ENCODE measurements at places on chromosomes 7 and 10. TPM values are rescaled to one million over a fixed set of nuclear protein-coding genes. Genes with fewer than 3 reads are reported as not detected.

The CRYGN gene
- total RNA-seq, result 3.2 TPM

The IFIT5 gene
- 6.0 TPM for total RNA-seq

- H3K4me3 ChIP-seq, result no peak overlapping the region
- no peaks in the 10 kb centered on the region for H3K36me3 ChIP-seq
- no peak for DNase-seq
- H3K4me1 ChIP-seq, result peaks cover 10% of the 10 kb centered on the region
- peaks cover 20% of the 10 kb centered on the region for H3K27me3 ChIP-seq
These were observed 10.1 kb upstream of the MYL7 start for GRCh38 chr7:44150966-44151941.

The NKX2-3 gene
- total RNA-seq, result not detected

GRCh38 chr7:24517166-24517565 is 56.1 kb upstream of the PALS2 start:
- H3K4me3 ChIP-seq, result no peak overlapping the region
- H3K36me3 ChIP-seq, result no peaks in the 10 kb centered on the region
- no peak overlapping the region for H3K27ac ChIP-seq
- peaks cover 2% of the 10 kb centered on the region for H3K27me3 ChIP-seq
- no peak for DNase-seq

The RAPGEF5 gene
- total RNA-seq, result 9.7 TPM

The GIGYF1 gene
- 95.1 TPM for total RNA-seq

DNA sequence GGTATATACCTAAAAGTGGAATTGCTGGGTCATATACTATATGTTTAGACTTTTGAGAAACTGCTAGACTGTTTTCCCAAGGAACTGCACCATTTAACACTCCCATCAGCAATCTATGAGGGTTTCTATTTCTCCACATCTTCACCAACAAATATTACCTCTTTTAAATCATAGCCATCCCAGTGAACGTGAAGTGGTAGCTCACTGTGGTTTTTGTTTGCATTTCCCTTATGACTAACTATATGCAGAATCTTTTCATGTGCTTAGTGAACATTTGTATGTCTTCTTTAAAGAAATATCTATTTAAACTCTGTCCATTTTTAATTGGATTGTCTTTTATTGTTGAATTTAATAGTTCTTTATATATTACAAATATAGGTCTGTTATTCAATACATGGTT is 115.8 kb upstream of the SEC61G start:
- H3K4me3 ChIP-seq, result no peak overlapping the region
- no peak for DNase-seq
- no peak overlapping the region for H3K27ac ChIP-seq
- H3K36me3 ChIP-seq, result peaks cover 3% of the 10 kb centered on the region
- H3K27me3 ChIP-seq, result no peaks in the 10 kb centered on the region

The NRCAM gene
- total RNA-seq, result 19.9 TPM

GRCh38 chr7:158705234-158705850 is 738 bp upstream of the NCAPG2 start:
- H3K4me3 ChIP-seq, result peak overlapping the region; percentile 70
- H3K36me3 ChIP-seq, result peaks cover 4% of the 10 kb centered on the region
- H3K4me1 ChIP-seq, result peaks cover 10% of the 10 kb centered on the region
- H3K27me3 ChIP-seq, result no peaks in the 10 kb centered on the region
- DNase-seq, result no peak
- peak overlapping the region; percentile 81 for H3K27ac ChIP-seq

GRCh38 chr10:33098951-33099663 is 141.1 kb upstream of the ITGB1 start:
- H3K27ac ChIP-seq, result no peak overlapping the region
- H3K36me3 ChIP-seq, result peaks cover 3% of the 10 kb centered on the region
- no peaks in the 10 kb centered on the region for H3K27me3 ChIP-seq
- peaks cover 2% of the 10 kb centered on the region for H3K4me1 ChIP-seq
- H3K4me3 ChIP-seq, result no peak overlapping the region

The SPDYE9 gene
- not detected for total RNA-seq

The AS3MT gene
- 26.9 TPM for total RNA-seq

DNA sequence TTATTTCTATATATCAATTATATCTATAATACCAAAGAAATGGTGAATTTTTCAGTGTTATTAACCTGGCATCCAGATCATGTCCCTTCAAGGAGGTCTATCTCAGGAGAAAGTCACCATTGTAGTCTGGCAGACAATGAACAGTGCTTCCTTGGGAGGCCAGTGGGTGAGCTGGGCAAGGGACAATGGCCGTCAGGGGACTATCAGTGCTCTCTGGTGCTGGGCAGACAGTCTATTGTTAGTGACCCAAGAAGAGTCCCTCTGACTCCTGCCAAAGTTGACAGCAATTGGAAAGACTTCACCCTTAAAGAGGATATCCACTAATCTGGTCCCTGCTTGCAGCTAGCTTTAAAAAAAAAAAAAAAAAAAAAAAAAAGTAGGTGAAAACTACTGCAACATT is 7.1 kb downstream of the JAZF1 start:
- no peak for DNase-seq
- H3K27ac ChIP-seq, result no peak overlapping the region
- peaks cover 12% of the 10 kb centered on the region for H3K4me1 ChIP-seq
- H3K4me3 ChIP-seq, result no peak overlapping the region

DNA sequence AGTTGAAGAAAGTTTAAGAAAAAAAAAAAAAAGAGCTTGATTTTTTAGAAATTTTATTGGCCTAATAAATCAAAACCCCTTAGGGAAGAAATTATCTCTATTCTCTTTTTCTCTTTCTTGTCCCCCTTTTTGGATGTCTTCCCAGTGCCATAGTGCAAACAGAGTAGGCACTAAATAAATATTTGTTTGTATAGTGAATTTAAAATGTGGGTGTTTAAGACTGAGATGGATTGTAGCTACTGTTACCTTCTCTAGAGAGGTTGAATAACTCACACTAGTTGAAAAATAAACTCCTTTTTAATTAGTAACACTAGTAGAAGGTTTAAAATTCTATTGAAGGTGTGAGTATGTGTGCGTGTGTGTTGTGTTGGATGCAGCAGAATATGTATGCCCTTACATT is 783.8 kb downstream of the NXPH1 start:
- no peak for DNase-seq
- no peak overlapping the region for H3K27ac ChIP-seq
- H3K4me3 ChIP-seq, result no peak overlapping the region
- no peaks in the 10 kb centered on the region for H3K27me3 ChIP-seq

DNA sequence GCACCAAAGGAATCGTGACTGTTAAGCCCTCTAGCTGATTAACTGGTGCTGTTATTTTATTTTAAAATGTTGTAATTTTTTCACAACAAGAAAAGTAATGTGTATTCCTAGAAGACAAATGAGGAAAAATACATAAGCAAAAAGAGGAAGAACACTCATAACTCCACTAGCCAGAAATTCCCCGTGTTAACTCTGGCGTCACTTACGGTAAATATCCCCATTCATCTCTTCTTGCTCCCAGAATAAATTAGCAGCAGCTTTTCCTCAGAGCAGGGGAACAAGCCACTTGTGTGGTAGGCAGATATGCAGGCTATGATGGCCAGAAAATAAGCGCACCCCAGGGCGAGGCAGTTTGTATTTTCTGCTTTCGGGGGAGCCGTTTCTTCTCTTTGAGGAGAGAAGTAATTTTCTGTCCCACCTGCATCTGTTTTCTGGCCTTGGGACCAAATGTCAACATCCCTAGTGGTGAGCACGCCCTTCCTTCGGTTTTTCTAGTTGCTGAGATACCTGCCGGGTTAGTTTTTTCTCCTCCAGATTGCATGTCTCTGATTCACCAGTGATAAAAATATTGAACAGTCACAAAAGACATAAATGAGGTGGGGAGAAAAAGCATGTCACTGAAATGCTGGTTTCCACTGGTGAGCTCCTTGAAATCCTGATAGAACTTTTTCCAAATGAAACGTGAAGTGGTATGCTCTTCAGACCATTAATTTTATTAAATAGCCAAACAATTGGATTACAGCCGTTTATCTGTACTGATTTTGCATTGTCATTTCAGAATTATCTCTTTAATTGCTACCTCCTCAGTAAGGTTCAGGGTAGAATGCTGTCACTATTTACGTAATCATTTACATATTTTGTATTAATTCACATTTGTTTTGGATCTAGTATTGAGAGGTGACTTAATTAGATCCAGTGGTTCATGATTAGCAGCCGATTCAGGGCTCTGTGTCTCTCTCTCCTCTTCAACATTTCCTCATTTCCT is 268.1 kb downstream of the CAMK1D start:
- peaks cover 5% of the 10 kb centered on the region for H3K4me1 ChIP-seq
- no peak overlapping the region for H3K4me3 ChIP-seq
- H3K36me3 ChIP-seq, result no peaks in the 10 kb centered on the region
- H3K27me3 ChIP-seq, result no peaks in the 10 kb centered on the region
- no peak overlapping the region for H3K27ac ChIP-seq

The CDNF gene
- 2.3 TPM for total RNA-seq

- H3K27me3 ChIP-seq, result peaks cover 24% of the 10 kb centered on the region
- H3K4me3 ChIP-seq, result no peak overlapping the region
- no peaks in the 10 kb centered on the region for H3K4me1 ChIP-seq
- no peak for DNase-seq
- no peaks in the 10 kb centered on the region for H3K36me3 ChIP-seq
- H3K27ac ChIP-seq, result no peak overlapping the region
These were observed 21.6 kb downstream of the GPR26 start for GRCh38 chr10:123687758-123688157.

The SLC18A3 gene
- total RNA-seq, result 0.20 TPM

GRCh38 chr7:49995681-49996080 is 97.4 kb downstream of the ZPBP start:
- H3K4me1 ChIP-seq, result no peaks in the 10 kb centered on the region
- DNase-seq, result no peak

DNA sequence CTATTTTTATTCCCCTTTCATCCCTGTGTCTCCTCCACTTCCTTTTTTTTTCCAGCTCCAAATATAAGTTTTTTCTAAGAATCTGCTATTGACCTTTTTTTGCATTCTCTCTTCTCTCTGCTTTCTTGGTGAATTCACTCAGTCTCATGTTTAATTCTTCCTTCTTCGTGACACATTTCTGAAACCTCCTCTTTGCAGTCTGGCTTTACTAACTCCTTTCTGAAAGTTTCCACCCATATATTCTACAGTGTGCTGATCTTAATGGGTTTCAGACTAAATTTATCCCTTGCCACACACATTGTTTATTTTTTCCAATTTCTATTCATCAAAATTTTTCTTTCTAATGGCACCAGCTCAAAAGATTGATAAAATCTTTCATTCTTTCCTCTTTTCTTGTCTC is 47.8 kb upstream of the CALD1 start:
- peaks cover 8% of the 10 kb centered on the region for H3K27me3 ChIP-seq
- H3K4me3 ChIP-seq, result no peak overlapping the region
- H3K36me3 ChIP-seq, result no peaks in the 10 kb centered on the region

- no peaks in the 10 kb centered on the region for H3K27me3 ChIP-seq
- no peaks in the 10 kb centered on the region for H3K36me3 ChIP-seq
- no peak for DNase-seq
- no peak overlapping the region for H3K27ac ChIP-seq
- H3K4me1 ChIP-seq, result peaks cover 3% of the 10 kb centered on the region
These were observed 107.5 kb downstream of the MTPAP start for GRCh38 chr10:30241422-30242110.

The IQUB gene
- total RNA-seq, result 2.5 TPM

GRCh38 chr10:32954545-32955298 is 3.3 kb downstream of the ITGB1 start:
- no peaks in the 10 kb centered on the region for H3K27me3 ChIP-seq
- no peak for DNase-seq
- peak overlapping the region; percentile 66 for H3K27ac ChIP-seq
- peaks cover 74% of the 10 kb centered on the region for H3K4me1 ChIP-seq
- H3K4me3 ChIP-seq, result peak overlapping the region; percentile 66
- peaks cover 1% of the 10 kb centered on the region for H3K36me3 ChIP-seq

DNA sequence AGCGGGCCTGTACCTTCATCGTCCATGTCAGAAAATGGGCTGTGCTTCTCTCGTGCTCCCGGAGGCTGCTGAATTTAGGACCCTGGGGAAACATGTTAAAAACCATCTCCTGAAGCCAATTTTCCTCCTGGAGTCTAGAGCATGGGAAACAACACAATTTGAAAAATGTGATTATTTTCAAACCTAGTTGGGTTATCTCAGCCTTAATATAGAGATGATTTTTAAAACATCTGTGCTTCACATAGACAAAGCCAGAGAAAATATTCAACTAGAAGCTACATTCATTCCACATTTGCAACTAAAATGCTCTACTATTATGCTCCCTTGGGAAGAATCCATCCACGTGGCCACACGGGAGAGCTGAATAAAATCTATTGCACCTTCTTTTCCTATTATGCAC is 225.9 kb upstream of the TMEM72 start:
- no peaks in the 10 kb centered on the region for H3K36me3 ChIP-seq
- H3K27me3 ChIP-seq, result peaks cover 3% of the 10 kb centered on the region
- H3K4me1 ChIP-seq, result no peaks in the 10 kb centered on the region
- H3K27ac ChIP-seq, result no peak overlapping the region
- DNase-seq, result no peak
- no peak overlapping the region for H3K4me3 ChIP-seq

DNA sequence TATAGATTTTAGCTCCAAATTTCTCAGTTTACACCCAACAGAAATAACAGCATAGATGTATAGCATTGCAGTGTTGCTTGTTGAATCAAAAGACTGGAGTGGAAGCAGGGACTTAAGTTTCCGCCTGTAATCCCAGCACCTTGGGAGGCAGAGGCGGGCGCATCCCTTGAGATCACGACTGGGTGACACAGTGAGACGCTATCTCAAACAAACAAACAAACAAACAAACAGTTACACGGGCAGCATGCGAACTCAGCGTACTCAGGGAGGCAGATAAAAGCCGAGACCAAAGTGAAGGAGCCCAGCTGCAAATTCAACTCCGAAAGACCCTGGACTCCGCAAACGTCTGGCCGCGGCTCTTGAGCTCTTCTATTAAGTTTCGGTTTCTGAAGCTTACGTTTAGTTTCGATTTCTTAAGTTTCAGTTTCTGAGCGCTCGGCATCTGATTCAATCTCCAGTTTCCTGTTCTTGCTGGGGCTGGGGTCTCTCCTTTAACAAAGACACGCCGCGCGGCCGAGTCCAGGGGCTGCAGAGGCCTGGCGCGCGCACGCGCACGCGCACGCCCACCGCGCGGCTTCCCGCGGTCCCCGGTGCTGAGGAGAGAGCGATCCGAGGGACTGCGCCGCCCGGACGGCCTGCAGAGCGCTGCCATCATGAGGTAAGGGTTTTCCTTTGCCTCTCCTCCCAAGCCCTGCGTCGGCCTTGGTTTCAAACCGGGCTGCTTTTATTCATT is at the start of gene IFIT5:
IFIT5 (plus strand) TSS at position 423 of the 733 bp plus-strand sequence; CDS start at position 654, 231 bp downstream.
- peak within 1 kb of the TSS; percentile 97 for H3K27ac ChIP-seq
- peaks cover 11% of the 10 kb centered on the region for H3K36me3 ChIP-seq
- H3K4me1 ChIP-seq, result peaks cover 5% of the 10 kb centered on the region
- peak; percentile 70 for DNase-seq

The CAV2 gene
- total RNA-seq, result 9.4 TPM

GRCh38 chr10:2964632-2965296 is 102.6 kb upstream of the PFKP start:
- no peaks in the 10 kb centered on the region for H3K36me3 ChIP-seq
- H3K27me3 ChIP-seq, result peaks cover 8% of the 10 kb centered on the region
- H3K27ac ChIP-seq, result no peak overlapping the region
- no peak overlapping the region for H3K4me3 ChIP-seq

Data from progenitor cell of endocrine pancreas (in vitro differentiated cells).